Stimulated activated CD4-positive, alpha-beta T cell treated with anti-CD3 and anti-CD28 coated beads, TNF-alpha, amount 100 ng/mL, for 4 hours (primary cell): ENCODE measurements at places on chromosomes 11 and 22.

DNA sequence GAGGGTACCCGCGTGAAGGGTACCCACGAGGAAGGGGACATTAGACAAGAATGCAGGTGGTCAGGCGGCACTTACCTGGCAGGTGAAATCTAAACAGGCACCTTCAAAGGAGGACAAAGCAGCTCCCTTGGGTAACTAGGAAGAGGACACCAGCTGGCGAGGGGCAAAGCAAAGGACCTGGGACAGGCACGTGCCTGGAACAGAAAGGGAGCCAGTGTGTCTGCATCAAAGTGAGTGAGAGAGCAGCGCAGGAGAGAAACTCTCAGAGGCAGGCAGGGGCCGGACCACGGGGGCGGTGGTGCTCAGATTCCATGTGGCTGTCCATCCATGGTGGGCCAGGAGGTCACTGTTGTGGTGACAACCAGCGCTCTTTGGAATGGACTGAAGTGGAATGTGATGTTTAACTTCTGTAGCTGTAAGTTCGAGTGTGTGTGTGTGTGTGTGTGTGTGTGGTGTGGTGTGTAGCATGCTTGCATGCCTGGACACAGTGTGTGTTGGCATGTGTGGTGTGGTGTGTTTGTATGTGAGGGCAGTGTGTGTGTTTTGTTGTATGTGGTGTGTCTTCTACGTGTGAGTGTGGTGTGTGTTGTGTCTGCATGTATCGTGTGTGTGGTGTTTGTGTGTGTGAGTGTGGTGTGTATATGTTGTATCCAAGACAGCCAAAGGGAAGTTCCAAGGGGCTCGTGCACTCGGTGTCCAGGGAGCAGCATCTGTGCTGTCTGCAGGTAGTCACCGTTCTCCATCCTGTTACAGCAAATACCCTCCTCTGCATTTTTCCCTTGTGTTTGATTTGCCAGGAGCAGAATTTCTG is 86.4 kb downstream of the CDKN1C start:
- no peak for DNase-seq

- DNase-seq, result no peak
Measured at GRCh38 chr22:25357606-25358420, 138.4 kb downstream of the CRYBB2 start.

GRCh38 chr11:110759972-110760381 is 47.7 kb upstream of the ARHGAP20 start:
- DNase-seq, result no peak

DNA sequence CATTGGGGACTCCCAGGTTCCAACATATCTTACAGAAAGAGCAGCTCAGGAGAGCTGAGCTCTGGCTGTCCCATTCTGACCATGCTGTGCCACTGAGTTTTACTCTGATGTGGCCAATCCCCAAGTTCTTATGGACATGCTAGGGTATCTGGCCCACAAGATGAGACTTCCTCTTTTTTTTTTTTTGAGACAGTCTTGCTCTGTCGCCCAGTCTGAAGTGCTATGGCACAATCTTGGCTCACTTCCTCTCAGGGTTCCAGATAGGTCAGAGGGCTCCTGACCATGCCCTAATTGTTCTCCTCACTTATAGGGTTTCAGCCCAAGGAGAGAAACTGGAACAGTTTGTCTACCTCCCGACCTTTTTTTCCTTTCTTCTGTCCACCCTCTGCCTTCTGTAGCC is 152.3 kb upstream of the CCDC90B start:
- DNase-seq, result no peak

- DNase-seq, result no peak
Measured at GRCh38 chr22:43853328-43853931, 8.9 kb downstream of the SULT4A1 start.

GRCh38 chr11:123103326-123103980 is 41.5 kb upstream of the HSPA8 start:
- DNase-seq, result no peak

DNA sequence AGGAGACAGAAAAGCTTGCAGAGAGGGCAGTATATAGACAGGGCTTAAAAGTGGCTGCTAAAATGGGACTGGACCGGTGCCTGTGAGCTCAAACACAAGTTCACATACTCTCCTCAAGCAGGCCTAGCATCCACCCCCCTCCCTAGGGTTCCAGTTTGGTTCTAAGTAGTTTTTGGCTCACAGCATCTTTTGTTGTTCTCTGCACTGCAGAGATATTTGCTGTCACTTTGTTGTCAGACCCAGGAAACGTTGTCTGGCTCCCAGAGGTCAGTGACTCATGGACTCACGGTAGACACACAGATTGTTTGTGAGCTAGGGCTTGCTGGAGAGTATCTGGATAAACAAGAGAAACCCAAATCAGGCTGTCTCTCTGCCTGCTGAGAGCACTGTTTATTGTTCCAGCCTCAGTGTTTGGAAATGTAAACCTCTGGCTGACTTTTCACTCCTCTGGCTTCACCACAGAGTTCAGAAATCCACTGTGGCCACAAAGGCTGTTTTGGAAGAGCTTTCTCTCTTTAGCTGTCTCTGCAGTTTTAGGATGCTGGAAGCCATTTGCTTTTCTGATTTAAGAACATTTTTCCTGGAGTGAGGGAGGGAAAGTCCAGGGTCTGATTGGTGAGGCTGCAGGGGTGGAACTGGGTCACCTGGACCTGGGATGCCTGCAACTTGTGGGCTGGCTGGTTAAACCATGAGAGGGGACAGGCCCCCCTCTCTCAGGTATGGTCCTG is 303.7 kb upstream of the PLET1 start:
- DNase-seq, result no peak

DNA sequence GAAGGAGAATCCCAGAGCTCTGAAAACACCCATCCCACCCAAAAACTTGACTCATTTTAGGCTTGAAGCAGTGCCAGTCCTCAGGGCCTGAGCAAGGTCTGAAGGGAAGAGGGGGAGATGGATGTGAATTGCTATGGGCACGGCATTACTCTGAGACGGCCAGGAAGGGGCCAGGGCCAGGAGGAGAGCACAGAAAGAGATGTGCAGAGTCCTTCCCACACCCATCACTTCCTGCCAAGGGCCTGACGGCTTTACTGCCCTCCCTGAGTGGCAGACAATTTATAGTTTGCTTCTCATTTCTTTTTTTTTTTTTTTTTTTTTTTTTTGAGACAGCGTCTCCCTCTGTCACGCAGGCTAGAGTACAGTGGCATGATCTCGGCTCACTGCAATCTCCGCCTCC is 22.5 kb downstream of the TAB1 start:
- DNase-seq, result no peak

GRCh38 chr11:13052130-13052571 is 43.0 kb downstream of the RASSF10 start:
- no peak for DNase-seq

- no peak for DNase-seq
Measured at GRCh38 chr11:1482581-1483444, 3.8 kb downstream of the MOB2 start.

DNA sequence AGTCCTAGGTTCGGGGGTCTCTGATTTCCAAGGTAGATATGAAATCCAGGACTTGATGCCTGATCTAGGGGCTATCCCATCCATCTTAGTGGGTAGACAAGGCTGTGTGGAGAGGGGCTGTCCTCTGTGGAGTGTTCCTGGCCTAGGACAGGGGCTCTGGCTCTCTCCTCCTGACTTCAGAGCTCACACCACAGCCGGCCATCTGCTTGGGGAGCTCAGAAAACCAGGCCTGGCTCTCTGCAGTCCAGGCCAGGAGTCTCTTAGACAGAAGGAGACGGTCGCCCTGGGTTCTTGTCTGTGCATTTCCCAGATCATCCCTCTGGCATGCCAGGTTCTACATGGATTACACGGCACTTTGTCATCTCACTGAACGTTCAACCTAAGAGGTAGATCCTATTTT is 17.9 kb downstream of the TUB start:
- no peak for DNase-seq

GRCh38 chr22:47192651-47193437 is 430.4 kb downstream of the TBC1D22A start:
- no peak for DNase-seq

GRCh38 chr11:58796333-58796732 is 48.2 kb downstream of the GLYATL2 start:
- DNase-seq, result no peak

GRCh38 chr11:12941671-12942070 is 67.4 kb upstream of the RASSF10 start:
- no peak for DNase-seq

GRCh38 chr11:102451041-102451680 is 1.4 kb downstream of the TMEM123 start:
- DNase-seq, result no peak

DNA sequence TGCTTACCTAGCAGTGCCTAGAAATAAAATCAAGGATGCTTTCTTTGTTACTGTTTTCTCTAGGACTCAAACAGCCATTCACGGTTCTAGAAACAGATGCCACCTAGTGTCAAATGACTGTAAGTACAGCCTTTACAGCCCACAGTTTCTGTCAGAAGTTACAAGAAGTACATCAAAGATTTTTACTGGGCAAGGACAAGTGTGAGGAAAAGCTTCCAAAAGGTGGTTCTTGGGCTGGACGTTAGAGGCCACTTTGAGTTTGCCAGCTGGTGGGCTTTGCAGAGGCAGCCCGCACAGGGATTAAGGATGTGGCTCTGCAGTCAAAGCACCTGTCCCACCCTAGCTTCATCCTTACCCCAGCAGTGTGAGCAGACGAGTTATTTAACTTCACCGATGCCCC is 6.9 kb downstream of the KMT5B start:
- DNase-seq, result no peak

GRCh38 chr11:107157146-107157808 is 139.0 kb upstream of the GUCY1A2 start:
- no peak for DNase-seq

- no peak for DNase-seq
Measured at GRCh38 chr22:48975886-48976285, 851.8 kb downstream of the BRD1 start.
